ENCODE measurements at places on chromosomes 12 and 14. TPM values are rescaled to one million over a fixed set of nuclear protein-coding genes. Genes with fewer than 3 reads are reported as not detected.
A peak's percentile ranks its signal among the peaks of the same experiment; 100 is the strongest.

DNA sequence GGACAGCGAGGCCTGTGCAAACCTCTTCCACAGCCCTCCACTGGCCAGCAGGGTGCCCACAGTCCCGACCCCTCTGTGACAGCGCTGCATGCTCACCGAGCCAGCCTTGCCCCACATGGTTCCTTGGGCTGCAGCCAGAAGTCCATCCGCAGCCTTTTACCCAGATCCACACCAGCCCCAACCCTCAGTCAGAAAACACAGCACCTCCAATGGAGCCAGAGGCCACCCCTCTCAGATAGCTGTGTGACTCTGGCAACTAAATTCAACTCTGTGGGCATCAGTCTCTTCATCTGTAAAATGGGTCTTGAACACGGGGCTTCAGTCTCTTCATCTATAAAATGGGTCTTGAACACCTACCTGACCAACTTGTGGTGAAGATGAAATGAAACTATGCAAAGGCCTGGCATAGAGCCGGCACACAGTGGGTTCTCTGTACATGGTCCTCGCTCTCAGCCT is 38.0 kb downstream of the NFKBIA start:
- no peak for DNase-seq

GRCh38 chr12:111312708-111313107 is 56.2 kb downstream of the PHETA1 start:
- DNase-seq, result no peak

DNA sequence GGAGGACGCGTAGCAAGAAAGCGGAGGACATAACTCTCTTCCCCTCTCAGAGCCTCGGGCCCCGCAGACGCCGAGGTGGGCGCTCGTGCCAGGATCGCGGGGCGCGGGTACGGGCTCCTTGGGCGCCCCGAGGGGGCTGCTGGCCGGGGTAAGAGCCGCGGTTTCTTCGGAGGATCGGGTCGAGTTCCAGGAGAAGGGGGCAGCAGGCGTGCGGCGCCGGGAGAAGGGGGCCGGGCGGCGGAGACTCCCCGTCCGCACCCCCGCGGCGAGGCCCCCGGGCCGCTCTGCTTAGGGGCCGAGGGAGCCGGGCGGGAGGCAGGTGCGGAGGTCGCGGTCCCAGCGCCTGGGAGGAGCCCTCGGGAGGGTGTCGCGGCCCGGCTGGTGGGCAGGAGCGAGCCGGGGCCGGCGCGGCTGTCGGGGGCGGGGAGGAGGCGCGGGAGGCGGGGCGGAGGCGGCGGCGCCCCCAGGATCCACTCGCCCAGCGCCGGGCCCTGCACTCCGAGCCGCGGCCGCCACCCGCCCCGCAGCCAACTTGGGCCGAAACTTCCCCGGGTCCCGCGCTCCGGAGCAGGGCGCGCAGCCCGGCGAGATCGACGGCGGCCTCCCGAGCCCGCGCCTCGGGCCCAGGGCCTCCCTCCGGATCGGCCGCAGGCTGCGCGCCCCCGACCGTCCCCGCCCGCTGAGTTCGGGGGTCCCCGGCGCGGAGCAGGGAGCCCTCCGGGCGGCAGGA is 64.4 kb downstream of the FBXL14 start:
- DNase-seq, result no peak

DNA sequence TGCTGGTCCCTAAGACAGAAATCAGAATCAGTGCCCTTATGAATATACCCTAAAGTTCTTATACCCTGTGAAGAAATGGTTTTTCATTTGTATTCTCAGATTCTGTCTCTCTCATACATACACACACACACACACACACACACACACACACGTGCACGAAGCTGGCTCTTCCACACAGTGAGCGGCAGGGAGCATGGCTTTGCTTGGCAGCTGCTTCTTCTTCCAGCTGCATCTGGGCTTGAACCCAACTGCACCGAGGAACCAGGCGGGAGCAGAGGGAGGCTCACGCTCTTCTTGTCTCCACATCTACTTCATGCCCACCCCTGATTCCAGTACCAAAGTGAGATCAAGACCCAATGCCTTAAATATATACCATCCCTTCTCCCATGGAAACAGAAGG is 19.4 kb downstream of the GRIN2B start:
- DNase-seq, result no peak

GRCh38 chr14:95471476-95471875 is 45.0 kb downstream of the SYNE3 start:
- DNase-seq, result no peak

DNA sequence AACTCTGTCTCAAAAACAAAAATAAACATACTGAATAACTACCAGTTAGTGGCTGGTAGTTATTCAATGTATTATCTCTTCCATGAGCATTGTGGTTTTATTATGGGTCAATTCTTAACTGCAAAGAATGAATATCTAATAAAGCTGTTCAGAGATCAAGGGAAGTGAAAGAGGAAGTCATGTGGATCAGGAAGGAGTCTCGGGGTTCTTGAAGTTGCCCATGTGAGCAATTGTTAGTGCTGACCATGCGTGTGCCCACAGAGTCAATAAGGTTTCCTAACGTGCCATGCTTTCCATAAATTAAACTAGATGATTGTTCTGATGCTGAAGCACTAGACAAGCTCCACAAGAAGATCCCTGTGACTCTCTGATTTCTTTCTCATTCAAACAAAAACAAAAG is 136.5 kb upstream of the CPSF6 start:
- DNase-seq, result no peak

DNA sequence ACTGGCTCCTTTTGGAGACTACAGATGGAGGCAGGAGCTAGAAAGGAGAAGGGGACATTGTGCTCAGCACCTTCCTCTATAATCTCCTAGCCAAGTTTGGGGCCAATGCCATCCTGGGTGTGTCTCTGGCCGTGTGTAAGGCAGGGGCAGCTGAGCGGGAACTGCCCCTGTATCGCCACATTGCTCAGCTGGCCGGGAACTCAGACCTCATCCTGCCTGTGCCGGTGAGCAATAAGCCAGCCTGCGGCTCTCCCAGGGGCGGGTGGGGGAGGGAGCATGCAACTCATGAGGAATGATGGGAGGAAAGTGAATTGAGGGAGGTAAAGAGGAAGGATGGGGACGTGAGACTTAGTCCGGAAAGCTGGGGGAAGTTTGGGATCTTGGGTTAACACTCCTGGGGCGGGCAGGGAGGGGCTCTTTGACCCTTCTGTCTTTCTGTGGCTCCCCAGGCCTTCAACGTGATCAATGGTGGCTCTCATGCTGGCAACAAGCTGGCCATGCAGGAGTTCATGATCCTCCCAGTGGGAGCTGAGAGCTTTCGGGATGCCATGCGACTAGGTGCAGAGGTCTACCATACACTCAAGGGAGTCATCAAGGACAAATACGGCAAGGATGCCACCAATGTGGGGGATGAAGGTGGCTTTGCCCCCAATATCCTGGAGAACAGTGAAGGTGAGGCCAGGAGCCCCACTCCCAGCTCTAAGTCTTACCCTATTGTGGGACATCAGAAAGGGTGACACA is 3.3 kb downstream of the ENO2 start:
- no peak for DNase-seq

GRCh38 chr14:92955381-92955780 is 32.4 kb downstream of the CHGA start:
- no peak for DNase-seq

GRCh38 chr12:106308611-106309010 is 6.1 kb downstream of the TCP11L2 start:
- DNase-seq, result no peak

GRCh38 chr14:101352567-101352966 is 208.7 kb upstream of the DIO3 start:
- no peak for DNase-seq

DNA sequence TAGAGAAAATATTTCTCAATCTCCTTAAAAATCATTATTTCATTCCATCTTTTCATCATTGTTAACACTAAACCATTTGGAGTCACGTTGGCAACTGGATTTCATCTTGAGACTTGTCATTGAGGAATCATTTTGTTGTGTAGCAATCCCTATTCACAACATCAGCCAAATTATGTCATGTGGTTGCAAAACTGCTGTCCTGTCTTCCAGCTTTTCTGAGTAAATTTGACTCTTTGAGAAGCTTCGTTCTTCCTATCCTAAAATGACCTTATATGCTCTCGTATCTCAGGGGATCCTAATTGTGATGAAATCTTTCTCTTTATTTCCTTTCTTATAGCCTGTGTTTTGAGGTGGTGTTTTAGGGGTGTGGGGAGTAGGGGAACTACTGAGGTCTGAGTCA is 30.6 kb upstream of the KICS2 start:
- no peak for DNase-seq

- no peak for DNase-seq
These were observed 47.4 kb upstream of the ELK3 start for GRCh38 chr12:96146747-96147146.

DNA sequence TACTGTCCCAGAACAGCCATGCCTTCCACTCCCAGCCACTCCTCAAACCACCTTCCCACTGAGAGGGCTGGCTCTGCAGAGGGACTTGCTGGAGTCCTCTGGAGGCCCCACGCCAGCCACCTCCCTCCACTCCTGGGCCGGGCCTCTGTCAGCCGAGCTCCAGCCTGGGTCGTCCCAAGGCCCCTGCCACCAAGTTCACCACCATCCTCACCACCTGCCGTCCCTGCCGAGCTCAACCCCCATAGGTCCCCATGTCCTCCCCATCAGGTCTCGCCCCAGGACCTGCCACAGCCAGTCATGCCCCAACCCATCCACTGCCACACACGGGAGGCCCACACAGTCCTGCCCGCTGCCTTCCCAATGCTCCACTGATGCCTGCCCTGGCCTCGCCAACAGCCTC is 39.0 kb downstream of the ITPK1 start:
- no peak for DNase-seq

GRCh38 chr12:92145731-92146496 is at the start of gene BTG1:
Gene BTG1 (minus strand): TSS chr12:92145846. CDS start chr12:92145535, 311 bp downstream.
- peak; percentile 100 for DNase-seq

Gene AMHR2
- 0.58 TPM for polyA plus RNA-seq

Gene SLC25A21
- polyA plus RNA-seq, result 2.3 TPM

Gene FAR2
- polyA plus RNA-seq, result 45.4 TPM

Gene LGR5
- polyA plus RNA-seq, result 5.1 TPM

Measured in left renal pelvis (tissue), 4 donors.